Kidney capillary endothelial cell (primary cell): ENCODE measurements at places on chromosomes 16 and 17.

DNA sequence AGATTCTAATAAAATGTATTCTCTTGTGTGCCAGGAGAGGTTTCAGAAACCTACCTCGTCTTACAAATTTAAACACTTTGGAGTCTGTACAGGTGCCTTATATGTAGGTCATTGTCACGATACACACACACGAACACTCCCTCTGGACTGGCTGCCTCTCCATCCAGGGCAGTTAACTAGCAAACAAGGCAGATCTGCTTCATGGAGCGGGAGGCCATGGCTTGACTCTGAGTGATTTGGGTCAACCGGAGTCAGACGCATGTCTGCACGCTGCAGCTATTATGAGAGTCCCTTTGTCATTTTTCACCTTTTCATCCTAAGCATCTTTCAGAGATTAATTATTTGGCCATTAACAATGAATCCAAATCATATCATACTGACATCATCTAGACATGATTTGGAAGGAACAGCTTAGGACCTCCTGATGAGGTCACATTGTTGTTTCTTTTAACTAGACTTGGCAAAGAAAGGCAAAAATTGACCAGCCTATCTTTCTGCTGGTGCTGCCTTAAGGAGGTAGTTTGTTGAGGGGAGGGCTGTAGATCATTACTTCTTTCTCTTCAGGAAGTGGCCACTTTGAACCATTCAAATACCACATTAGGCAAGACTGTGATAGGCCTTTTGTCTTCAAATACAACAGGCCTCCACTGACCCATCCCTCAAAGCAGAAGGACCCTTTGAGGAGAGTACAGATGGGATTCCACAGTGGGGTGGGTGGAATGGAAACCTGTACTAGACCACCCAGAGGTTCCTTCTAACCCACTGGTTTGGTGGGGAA lies 58.9 kb downstream of the HLF start:
- DNase-seq: no peak

- DNase-seq: no peak
These were observed 41.9 kb upstream of the ENDOV start for GRCh38 chr17:80372922-80373570.

DNA sequence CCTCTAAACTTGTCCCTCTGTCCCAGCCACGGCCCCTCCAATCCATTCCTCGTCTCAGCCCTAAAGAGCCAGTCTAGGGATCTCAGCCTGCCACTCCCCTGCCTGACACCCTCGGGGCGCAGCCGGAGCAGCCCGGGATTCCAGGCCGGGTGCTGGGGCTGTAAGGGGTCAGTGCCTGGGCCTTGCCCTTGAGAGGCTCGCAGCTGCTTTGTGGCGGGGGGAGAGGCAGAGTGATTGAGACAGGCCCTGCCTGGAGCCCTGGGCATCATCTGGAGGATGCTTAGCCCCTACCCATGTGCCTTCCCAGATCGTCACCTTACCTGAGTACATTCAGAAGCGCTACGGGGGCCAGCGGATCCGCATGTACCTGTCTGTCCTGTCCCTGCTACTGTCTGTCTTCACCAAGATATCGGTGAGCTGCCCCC lies 8.3 kb downstream of the SLC5A10 start:
- DNase-seq: no peak

DNA sequence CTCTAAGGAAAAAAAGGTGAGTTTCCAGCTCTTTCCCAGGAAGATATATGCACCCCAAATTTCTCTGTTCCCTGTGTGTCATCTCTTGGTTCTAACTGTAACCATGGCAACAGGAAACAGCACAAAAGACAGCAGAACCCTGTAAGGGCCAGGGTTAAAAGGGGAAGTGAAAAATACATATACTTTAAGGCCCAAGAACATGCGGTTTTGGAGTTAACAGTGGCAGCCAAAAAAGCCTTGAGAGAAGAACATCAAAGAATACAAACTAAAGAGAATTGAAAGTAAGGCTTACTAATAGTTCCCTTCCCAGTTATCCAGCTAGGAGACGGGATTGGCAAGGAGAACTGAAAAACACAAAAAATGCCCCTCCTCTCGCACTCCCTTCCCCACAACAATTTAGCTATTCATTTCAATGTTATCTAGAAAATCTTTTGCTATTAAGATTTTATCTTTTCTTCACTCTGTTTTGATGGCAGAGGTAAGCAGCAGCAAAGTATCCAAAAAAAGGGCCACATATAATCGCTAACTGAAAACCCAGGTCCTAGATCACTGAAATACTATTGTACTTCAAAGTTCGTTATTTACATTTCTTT lies 1.5 kb downstream of the SPOP start:
- peak; percentile 19 for DNase-seq

- peak; percentile 58 for DNase-seq
These were observed 14.0 kb downstream of the FMNL1 start for GRCh38 chr17:45235416-45236281.

GRCh38 chr17:29504711-29505110 lies 62.1 kb downstream of the ABHD15 start:
- no peak for DNase-seq

DNA sequence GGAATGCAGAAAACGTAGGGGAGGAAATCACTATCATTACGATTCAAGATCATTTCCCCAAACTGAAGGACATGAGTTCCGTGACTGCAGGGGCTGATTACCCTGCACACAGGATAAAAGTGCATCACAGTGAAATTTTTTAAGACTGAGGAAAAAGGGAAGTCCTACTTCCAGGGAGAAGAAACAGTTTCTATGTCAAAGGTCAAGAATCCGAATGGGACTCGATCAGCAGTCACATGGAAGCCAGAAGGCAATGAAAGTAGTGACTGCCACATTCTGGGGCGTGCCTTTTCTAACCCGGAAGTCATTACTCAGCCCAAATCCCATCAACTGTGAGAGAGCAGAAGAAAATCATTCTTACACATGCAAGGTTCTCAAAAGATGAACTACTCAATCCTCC lies 12.1 kb downstream of the ZZEF1 start:
- peak; percentile 30 for DNase-seq

- DNase-seq: no peak
These were observed 240.0 kb upstream of the IRX5 start for GRCh38 chr16:54690710-54691109.

- DNase-seq: no peak
These were observed 17.1 kb downstream of the RND2 start for GRCh38 chr17:43042025-43042628.

DNA sequence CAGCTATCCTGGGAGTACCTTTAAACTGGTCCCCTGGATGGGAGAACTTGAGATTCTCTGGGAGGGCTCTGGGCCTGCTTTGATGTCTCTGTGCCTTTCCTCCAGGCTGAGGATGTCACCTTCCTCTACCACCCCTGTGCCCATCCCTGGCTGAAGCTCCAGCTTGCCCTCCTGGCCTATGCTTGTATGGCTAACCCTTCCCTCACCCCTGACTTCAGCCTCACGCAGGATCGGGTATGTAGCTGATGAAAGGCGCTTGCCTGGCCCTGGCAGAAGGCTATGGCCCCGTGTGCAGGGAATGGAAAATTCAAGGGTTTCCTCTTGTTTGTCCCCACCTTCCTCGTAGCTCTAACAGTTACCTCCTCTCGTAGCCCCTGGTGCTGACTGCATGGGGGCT lies 3.0 kb downstream of the TP53I13 start:
- no peak for DNase-seq

GRCh38 chr16:14489460-14489859 lies 140.6 kb downstream of the PARN start:
- DNase-seq: no peak

DNA sequence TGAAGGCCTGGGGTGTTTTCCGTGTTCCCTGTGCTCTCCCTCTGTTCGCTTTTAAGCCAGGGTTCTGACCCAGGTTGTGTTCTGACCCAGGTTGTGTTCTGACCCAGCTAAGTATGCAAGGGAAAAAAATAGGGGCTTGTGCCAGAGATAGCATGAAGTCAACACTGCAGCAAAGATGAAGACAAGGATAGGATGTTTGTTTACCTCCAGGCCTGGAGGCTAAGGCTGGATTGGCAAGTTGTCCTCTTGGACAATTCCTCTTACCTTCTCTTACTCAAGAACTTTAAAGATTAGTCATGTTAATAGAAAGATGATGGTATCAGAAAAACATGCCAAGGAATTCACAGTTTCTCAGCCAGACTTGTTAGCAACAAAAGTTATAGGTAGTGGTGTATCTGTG lies 19.4 kb downstream of the LYRM9 start:
- no peak for DNase-seq

- no peak for DNase-seq
These were observed 5.4 kb upstream of the KLHL11 start for GRCh38 chr17:41870627-41871026.

DNA sequence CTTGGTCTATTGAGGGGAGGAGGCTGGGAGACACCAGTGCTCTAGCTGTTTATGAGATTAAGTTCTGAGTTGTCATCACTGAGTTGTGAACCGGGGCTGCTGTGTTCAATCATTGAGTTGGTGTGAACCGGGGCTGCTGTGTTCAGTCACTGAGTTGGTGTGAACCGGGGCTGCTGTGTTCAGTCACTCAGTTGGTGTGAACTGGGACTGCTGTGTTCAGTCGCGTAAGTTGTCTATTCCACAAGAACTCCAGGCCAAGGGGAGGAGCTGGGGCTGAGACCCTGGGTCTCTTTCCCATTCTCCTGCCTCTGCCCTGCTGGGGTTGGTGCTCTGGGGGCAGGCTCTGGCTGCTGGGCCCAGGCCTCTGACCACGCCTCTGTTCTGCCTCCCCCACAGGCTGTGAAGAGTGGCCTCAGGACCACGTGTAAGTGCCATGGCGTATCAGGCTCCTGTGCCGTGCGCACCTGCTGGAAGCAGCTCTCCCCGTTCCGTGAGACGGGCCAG lies 24.5 kb downstream of the WNT9B start:
- DNase-seq: no peak
